ENCODE measurements at places on chromosomes 4 and X.

DNA sequence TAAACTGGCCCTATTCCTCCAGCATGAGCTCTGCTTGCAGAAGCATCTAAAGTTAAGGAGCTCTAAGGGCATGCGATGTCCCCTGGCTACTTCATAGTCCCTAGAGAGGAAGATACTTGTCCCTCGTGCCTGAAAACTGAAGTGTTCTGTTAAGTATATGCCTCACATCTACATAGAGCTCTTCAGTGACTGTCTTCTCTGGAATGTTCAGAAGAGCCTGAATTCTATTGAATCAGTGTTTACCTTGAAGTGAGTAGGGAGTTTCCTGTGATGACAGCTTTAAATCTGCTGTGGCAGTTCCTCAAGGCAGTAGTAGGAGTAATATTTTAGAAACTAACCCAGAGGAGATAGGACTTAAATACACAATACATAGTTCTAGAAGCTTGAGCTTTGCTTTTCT, 111.2 kb downstream of the ZNF518B start:
- no peak for DNase-seq

DNA sequence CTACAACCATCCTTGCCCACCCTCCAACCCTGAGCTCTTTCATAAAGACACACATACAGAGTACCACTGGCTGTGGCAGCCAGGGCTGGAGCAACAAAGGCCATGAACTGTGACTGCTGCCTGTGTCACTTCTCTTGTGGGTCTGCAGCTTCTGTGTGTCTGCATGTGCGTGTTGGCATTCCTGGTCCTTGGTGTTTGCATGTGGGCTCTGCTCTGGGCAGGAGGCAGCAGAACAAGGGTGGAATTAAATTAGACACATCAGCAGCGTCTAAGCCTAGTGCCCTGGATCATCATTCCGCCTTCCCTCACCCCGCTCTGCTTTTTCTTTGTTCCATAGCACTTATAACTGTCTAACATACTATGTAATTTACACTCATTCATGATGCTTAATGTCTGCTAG, 157.7 kb downstream of the MGST2 start:
- no peak for DNase-seq

GRCh38 chrX:68892134-68892533, 63.3 kb downstream of the EFNB1 start:
- DNase-seq, result no peak

DNA sequence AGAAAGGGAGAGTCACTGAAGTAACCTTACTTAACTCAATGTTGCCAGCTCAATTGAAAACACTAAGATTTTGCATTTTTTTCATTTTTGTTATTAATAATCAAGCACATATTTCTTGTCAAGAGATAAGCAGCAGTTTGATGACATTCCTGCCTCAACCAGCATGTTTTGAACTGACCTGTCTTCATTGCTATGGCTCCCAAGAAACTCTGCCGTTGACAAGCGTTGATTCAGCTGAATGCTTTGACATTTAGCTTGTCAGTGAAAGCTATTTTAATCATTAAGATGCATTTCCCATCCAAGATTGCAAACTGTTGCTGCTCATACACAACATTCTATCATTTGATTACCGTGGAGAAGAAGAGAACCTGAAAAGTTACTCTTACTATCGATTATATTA, 5.9 kb downstream of the NAA11 start:
- DNase-seq, result no peak

GRCh38 chrX:12349201-12349600, 210.9 kb downstream of the FRMPD4 start:
- DNase-seq, result no peak

DNA sequence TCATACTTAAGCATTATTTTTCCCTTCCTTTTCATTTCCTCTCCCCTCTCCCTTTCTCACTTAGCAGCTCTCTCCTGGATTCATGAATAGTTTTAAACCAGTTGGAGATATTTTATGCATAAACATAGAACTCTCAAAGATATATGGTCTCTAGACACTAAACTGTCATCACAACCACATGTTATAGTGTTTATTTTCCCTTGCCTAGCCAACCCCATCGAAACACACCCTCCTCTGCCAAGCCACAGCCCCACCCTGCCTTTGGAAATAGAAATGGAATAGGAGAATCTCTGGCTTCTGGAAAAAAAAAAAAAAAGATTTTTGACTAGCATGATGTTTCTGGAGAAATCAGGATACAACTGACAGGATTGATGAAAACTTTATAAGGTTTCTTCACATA, 64.8 kb upstream of the RBPJ start:
- DNase-seq, result no peak

DNA sequence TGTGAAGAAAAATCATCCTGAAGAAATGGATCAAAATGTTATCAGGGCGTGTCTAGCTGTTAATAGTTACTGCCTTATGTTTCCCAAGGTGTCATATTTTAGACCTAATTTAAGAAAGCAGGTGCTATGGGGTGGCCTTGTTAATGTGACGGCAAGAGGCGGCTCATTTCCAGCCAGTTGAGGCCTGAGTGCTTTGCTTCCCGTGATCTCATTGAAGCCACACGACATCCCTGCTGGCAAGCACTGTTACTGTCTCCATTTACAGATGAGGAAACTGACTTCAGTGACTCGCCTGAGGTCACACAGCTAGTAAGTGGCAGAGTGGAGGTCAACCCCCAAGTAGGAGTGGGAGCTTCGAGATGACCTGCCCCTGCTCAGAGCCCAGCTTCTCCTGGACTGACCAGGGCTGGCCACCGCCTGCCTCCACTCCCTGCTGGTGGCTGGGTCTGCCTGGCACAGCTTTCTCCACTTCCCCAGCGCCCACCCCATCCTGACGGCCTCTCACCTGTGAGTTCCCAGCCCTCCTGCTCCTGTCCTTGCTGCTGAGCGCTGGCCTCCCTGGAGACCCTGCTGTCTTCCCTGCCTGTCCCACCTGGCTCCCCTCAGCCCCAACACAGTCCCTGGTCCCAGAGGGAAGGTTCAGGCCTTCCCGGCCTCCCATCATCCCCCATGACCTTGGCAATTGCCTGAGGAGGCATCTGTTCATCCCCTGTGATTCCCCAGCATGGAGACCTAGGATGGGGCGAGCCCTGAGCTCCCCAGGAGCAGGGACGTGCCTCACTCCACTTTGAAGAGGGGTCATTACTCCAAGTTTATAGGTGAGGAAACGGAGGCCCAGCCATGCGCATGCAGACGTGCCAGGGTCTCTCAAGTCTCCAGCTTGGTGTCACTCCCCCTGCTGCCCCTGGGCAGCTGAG, 47.7 kb upstream of the SORCS2 start:
- no peak for DNase-seq

GRCh38 chrX:75547783-75548182, 24.9 kb upstream of the ZDHHC15 start:
- DNase-seq, result no peak

- no peak for DNase-seq
These were observed 223.9 kb upstream of the DCAF8L1 start for GRCh38 chrX:28205126-28205525.

DNA sequence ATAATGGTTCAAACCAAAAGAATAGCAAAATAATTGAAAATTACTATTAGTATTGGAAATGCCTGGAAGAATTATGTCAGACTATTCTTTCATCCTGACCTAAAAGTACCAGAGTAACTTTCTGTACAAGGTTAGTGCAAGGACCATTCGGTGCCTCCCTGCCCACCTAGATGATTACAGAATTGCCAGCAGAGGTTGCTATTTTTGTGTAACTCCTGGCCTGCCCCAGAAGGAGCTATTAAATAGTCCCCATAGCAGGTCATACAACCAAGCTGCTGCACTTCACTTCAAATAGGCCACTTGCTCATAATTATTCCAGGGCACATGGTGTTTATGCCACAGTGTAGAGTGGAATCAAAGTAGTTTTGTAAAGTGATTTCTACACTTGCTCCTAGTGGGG, 831.1 kb upstream of the PABPC4L start:
- DNase-seq, result no peak

- no peak for DNase-seq
These were observed 110.9 kb downstream of the FBXW7 start for GRCh38 chr4:152424977-152425376.

DNA sequence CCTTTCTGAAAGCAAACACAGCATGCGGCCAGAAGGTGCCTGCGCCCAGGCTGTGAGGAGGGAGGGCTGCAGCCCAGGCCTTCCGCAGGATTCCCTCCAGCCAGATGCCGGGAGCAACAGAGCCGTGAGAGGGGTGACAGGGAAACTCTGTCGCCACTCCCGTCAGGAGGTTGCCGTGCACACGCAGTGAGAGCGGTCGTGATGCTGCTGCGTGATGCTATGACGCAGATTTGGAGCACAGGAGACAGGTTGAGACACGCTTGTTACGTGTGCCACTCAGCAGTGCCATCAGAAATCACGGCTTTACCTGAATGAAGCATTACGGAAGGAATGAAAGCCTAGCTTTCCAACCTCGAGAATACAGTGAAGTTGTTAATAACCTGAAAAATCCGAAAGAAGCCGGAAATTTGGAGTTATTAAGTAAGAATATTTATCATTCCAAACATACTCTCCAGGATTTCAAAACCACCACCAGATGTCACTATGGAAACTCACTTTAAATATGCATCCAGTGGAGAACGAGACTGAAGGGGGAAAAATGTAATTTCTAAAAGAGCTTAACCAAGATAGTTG, 54.4 kb downstream of the FAT1 start:
- DNase-seq, result no peak

- DNase-seq, result no peak
These were observed 1.8 kb downstream of the ZFYVE28 start for GRCh38 chr4:2416564-2417225.

- no peak for DNase-seq
These were observed 15.0 kb downstream of the RGN start for GRCh38 chrX:47093248-47093647.

DNA sequence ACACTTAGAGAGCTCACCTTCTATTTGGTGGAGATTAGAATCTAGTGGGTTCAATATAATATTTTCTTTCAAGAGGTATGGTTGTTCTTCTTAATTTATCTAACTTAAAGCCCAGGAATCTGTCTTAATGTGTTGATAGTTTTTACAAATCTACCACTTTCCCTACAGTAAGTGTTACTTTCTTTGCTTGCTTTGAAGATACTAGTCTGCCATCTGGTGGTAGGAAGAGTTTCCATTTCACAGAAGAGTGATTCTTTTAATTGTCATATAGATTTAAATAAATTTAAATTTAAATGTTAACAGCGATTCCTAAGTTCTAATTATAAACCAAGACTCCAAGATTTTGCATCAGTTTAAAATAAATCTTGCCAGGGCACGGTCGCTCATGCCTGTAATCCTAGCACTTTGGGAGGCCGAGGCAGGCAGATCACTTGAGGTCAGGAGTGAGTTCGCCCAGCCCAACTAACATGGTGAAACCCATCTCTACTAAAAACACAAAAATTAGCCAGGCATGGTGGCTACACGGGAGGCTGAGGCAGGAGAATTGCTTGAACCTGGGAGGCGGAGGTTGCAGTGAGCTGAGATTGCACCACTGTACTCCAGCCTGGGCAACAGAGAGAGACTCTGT, 43.5 kb downstream of the NUDT9 start:
- no peak for DNase-seq

GRCh38 chr4:54173281-54173912, 55.7 kb upstream of the PDGFRA start:
- no peak for DNase-seq

- no peak for DNase-seq
These were observed 136.2 kb downstream of the HMX1 start for GRCh38 chr4:8735236-8736089.

- no peak for DNase-seq
These were observed 15.0 kb upstream of the OTUD4 start for GRCh38 chr4:145195167-145195952.

DNA sequence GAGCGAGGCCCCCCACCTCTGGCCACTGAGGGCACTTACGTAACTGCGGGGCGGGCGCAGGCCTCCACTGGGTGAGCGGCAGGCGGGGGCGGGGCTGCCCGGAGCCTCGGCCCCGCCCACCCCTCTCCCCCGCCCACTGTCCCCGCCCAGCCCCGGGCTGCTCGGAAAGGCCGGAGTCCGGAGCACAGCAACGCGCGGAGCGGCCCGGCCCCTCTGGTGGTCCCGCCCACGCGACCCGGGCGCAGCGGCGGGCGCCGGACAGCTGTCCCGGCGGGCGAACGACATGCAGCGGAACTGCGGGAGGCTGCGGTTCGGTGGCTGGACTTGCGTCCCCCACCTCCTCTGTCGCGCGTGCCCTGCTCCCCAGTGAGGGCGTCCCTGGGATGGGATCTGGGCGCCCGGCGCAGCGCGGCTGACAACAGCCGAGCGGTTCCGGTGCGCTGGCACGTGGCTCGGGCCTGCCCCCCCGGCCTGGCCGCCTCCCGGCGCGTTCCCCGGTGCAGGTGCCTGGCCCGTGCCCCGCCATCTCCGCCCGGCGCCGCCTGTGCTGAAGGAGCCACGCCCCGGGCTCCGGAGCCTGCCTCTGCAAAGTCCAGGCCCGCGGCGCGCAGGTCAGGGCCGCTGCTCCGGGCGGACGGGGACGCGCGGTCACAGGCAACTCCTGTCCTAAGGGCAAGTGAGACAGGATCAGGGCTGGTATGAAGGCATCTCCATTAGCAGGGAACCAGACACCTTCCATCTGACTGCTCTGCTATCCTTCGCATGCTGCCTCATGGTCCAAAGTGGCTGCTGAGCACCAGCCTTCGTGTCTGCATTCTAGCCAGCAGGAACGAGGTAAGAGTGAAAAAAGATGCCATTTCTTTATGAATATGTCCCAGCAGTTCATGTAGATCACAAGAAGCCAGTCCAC, 21.8 kb upstream of the JAKMIP1 start:
- DNase-seq, result no peak

DNA sequence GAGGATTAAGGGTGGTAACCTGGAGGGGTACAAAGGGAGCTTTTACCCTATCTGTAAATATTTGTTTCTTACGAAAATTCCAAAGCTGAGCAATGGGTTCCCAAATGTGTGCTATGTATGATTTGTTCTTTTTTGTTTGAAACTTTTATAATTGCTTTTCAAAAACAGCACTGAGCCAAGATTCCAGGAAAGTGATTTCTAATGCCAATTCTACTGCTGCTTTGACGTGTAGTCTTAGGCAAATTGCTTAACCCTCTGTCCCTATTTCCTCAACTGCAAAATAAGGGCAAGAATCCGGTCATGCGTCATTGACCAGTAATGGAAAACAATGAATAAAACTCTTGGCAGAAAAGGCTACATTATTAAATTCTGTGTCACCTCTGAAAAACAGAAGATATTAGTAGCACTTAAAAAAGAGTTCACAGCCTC, 454.7 kb downstream of the IL15 start:
- no peak for DNase-seq

DNA sequence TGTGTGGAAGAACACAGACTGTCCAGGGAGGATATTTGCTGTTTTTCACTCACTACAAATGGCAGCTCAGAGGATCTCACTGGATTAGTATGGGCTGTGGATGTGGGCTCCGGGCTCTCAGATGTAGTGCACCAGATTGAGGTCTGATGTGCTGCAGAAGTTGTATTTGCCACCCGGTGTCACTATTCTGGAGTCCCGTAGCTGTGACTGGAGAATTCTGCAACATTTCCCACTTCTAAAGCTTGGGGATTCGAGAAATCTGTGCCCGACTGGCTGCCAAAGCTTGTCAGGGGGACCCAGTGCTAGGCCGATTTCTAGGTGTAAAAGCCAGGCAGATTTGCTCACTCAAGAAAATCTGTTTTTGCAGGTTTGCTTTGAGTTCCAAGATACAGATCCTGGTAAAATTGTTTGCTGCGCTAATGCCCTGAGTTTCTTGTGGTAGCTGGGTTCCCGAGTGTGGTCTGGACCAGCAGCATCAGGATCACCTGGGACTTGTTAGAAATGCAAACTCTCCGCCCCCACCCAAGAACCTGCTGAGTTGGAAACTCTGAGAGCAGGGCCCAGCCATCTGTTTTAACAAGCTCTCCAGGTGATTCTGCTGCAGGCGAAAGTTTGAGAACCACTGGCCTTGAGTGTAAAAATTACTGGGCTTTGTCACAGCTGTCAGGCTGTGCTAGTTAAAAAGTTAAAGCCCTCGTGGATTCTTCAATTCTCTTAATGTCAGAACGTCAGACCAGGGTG, 18.1 kb downstream of the KIT start:
- no peak for DNase-seq

- no peak for DNase-seq
These were observed 763.8 kb upstream of the AADAT start for GRCh38 chr4:170853422-170854021.

Data from stimulated activated CD8-positive, alpha-beta memory T cell treated with anti-CD3 and anti-CD28 coated beads, Interleukin-4, amount 100 ng/mL, for 1 hour (primary cell).